KBM-7 (cell line): ENCODE measurements at places on chromosomes 16 and 17.
A peak's percentile ranks its signal among the peaks of the same experiment; 100 is the strongest.

DNA sequence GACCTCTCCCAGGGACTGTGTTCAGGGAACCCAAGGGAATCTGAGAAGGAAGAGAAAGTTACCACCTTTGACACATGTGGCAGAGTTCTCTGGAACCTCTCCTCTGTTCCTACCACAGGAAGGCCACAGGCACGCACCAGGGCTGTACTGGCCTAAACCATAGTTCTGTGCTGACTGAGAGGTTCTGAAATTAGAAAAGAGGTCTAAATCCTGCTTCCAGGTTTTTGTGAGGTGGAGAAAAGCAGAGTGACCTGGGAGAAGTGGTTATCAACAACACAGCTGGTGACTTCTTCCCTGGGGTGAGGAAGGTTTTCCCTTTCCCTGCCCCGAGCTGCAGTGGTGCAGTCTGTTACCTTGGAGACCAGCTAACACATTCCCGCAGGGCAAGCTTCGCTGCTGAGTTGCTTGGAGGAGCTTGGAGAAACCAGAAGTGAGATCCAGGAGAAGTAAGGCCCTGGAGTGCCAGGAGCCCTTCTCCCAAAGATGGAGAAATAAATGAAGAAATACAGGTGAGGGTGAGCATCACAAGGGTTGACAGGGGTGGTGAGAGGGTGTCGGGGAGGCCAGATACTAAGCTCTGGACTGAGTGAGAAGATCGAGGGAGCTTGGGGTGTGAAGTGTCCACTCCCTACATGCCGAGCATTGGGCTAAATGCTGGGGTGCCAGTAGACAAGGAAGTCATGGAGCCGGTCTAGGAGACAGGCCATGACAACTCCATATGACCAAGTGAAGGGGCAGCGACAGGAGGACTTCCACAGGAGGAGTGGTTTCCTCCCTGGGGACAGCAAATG is at the start of gene VWA3A:
TSS of gene VWA3A (plus strand) at position 399 of the 791 bp plus-strand sequence. CDS start at position 496, 97 bp downstream.
- no peak for DNase-seq

- DNase-seq = no peak
Measured at GRCh38 chr16:80655751-80656150, 115.0 kb downstream of the DYNLRB2 start.

- DNase-seq = no peak
Measured at GRCh38 chr16:59123479-59123878, 389.4 kb upstream of the GOT2 start.

DNA sequence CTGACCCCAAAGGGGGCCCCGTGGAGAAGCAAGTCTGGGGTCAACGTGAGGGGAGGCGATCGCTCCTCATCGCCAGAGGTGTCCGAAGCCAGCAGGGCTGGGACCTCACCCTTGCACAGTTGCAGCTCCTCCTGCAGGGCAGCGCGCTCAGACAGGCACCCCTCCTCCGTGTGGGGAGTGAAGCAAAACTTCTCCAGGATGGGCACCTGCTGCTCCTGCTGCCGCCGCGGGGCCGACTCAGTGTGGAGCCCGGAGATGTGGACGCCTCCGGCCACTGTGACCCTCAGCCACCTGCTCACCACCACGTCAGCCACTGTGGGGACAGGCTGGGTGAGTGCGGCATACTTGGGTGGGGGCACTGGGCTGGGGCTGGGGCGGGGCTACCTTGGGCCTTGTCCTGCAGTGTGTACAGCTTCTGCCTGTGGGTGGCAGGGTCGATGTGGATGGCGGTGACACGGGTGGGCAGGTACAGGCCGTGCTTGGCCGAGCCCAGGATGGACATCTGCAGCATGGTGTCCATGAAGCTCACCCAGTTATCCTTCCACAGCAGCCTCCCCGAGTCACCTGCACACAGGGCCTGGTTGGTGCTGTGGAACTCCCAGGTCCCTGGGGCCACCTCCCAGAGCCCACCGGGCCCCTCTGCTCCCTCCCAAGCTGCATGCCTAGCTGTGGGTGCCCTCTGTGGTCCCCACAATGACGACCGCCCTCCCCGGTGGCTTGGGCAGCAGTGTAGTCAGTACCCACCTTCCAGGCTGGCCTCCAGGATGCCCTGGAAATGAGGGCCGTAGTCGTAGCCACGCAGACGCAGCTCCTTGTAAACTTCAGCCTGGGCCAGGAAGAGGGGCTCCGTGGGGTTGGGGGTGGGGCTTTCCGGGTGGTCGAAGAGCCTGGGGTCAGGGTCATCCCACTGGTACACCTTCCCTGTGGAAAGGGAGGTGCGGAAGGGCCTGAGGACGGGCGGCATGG is 10.8 kb downstream of the FASN start:
- no peak for DNase-seq

- no peak for DNase-seq
Measured at GRCh38 chr16:17572145-17572544, 101.4 kb upstream of the XYLT1 start.

DNA sequence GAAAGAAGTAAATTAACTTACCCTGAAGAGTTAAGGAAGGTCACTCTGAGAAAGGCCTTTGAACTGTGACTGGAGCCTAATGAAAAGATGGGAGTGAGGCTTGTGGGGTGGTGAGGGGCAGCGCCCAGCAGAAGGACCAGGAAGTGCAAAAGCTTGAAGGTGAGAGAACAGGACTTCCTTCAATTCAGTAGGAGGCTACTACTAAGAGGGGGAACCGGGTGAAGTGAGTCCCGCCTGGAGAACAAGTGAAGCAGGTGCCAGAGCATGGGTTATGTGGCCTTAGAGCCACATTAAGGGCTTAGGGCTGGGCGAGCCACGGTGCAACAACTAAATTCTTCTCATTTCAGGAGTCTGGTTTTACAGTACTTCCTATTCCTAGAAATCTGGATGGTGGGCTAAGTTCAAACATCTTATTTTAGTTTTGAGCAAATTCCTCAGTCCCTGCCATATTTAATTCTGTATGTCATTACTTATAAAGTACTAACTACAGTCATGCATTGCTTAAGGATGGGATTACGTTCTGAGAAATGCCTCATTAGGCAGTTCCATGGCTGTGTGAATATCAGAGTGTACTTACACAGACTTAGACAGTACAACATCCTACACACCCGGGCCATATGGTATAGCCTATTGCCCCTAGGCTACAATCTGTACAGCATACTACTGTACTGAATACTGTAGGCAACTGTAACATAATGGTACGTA is 5.1 kb downstream of the CFAP20 start:
- DNase-seq = peak; percentile 9

DNA sequence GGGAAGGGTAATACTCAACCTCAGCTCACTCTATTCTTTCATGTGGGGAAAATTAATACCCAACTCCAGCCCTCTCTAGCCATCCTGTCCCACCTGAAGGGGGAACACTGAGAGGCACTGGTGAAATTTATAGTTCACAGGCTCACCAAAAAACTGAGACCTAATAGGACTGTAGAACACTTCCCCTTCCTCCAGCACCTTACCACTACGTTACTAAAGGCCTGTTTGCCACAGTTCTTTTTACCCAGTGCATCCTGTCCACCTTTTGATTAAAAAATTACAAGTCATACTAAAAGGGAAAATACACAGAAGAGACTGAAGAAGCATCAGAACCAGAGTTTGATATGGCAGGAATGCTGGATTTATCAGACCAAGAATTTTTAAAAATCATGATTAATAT is 26.0 kb downstream of the DHRS7B start:
- DNase-seq = no peak

GRCh38 chr16:12463961-12464360 is 339.7 kb downstream of the CPPED1 start:
- DNase-seq = no peak

DNA sequence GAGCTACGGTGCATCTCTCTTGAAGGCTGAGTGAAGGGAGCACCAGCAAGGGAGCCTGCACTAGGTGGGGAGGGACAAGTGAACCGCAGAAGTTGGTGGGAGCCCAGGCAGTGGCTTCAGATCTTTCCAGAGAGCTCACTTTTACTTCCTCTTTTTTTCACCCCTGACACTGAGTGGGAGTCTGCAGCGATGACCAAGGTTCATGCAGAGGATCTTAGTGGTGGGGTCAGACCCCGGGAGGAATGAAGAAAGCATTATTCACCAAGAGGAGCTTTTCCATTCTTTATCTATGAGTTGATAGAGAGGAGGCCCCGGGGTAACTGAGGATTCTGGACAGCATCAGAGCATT is 3.0 kb upstream of the CCL2 start:
- peak; percentile 82 for DNase-seq

- no peak for DNase-seq
Measured at GRCh38 chr16:3980253-3981111, 100.0 kb upstream of the CREBBP start.

GRCh38 chr16:74275711-74276110 is 20.9 kb upstream of the PSMD7 start:
- no peak for DNase-seq
